ENCODE measurements at places on chromosomes 7 and 10.

- no peak for DNase-seq
These were observed 63.8 kb downstream of the IMMP2L start for GRCh38 chr7:111498391-111499007.

GRCh38 chr7:27367179-27367932 lies 124.8 kb downstream of the EVX1 start:
- DNase-seq, result no peak

DNA sequence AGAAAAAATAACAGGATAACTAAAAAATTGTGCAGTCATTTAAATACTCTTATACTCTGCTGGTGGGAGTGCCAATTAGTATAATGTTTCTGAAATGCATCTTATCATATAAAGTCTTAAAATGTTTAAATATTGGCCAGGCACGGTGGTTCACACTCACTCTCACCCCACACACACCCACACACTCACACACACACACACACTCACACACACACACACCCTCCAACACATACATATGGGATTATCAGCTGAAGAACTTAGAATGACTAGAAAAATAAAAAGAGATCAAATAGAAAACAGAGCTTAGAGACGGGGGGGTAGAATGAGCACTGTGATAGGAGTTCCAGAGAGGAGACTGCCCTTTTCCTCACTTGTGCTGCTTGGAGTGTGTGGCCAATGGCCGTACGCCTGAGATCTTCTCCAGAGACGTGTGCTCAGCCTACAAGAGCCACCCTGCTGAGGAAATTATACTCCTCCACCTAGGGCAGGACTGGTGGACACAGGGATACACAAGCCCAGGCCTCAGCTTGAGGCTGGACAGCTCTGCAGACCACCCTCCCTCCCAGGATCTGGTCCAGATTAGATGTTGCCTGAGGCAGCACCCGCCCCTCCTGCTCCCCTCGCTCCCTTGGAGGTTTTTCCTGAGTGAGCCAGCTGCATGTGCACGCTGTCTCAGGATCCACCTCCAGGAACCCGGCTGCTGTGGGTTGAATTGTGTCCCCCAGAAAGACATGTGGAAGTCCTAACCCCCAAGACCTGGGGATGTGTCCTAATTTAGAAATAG lies 26.5 kb upstream of the PRKAG2 start:
- DNase-seq, result no peak

DNA sequence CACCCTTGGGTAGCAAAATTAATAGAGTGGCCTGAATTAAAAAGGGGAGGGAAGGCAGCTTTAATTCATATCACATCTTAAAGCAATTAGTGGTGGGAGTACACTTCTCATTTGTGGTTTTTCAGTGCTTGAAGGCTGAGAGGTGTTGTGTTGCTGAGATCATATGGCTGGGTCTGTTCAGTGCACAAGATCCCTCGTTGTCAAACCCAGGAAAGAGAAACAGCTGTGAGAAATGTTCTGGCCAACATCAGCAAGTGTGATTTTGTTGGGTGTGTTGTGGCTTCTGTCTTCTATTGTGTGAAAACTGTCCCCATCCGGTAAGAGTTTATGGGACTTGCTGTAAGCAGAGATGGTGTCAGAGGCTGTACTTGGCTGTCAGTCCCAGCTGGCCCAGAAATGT lies 197.9 kb upstream of the BMPER start:
- no peak for DNase-seq

DNA sequence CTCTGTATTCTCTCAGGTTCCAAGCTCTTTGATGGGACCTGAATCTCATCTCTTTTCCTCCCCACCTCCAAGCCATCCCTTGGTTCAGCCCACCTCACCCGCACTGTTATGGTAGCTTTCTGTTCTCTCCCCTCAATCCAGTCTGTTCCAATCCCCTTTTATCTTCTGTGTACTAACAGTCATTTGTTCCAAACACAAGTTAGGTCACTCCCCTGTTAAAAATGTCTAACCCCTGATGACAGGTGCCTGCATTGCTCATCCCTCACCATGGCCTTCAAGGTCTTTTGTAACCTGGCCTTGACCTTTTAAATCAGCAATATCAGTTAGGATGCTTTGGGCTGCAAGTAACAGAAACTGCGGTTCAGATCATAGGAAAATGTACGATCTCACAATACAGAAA lies 74.8 kb downstream of the CYP26A1 start:
- no peak for DNase-seq

DNA sequence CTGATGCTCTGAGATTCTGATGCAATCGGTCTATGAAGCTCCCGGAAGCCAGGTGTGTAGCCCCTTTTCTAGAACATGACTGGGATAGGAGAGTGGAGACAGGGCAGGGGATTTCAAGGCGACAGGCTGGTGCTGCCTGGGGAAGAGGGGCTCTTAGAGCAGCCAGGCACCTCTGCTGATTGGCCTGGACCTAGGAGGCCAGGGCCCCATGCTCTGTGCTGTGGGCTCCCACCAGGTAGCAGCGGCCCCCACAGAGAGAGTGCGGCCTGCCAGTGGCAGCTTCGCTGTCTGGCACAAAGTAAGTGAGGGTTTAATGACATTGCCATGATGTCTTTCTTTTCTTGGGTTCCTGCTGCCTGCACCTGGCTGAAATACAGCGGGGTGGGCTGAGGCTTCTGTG lies 99.4 kb upstream of the PODXL start:
- DNase-seq, result no peak

DNA sequence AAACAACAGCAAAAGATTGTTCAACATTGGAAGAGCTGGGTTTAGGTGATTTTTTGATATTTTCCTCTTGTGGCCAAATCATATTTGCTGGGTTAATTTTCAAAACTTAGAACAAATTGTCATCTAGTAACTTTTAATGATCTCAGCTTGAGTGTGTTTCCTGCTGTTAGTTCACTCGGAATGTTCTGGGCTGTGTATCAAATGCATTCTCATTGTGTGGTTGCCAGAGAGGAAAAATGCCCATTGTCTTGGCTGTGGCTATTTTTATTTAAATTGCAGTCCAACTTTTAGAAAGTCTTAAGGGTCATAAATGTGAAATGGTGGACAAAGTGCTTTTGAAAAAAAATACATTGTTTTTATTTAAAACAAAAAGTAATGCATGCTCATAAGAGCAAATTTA lies 542.0 kb downstream of the TNS3 start:
- DNase-seq, result no peak

GRCh38 chr10:14653271-14654161 lies 121.2 kb downstream of the FAM107B start:
- DNase-seq, result peak; percentile 53

DNA sequence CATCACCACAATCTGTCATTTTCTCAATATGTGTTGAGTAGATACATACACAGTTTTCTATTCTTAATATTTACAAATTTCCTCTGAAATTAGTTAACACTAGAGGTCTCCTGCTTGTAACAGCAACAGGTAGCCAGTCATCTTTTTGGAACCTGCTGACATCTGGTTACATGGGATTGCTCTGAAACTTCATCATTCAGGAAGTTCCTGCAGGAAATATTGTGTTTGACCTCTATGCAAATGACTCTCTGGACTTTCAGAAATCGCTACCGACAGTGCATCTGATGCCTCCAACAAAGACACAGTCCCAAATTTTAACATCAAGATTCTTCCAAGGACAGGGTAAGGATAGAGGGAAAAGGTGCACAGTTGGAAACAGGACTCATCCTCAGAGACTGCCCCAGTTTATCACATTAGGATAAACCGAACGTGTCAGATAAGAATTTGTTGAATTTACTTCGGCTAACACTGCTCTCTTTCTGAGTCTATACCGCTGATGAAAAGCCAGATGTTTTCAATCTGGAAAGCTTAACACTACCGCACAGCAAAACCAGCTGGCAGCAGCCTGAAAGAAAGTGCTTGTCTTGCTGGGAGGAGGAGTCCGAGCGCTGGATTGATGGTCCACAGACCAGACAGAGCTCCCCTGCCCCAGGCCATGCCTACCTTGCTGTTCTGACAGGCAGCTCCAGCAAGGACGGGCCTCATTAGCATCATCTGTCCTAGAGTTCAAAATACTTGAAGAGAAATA lies 633.4 kb downstream of the PARD3 start:
- no peak for DNase-seq

GRCh38 chr10:114632869-114633715 lies 25.0 kb downstream of the ABLIM1 start:
- DNase-seq, result peak; percentile 29

GRCh38 chr10:115278294-115278693 lies 185.1 kb downstream of the ATRNL1 start:
- DNase-seq, result no peak

- no peak for DNase-seq
These were observed 177.7 kb downstream of the KCNMA1 start for GRCh38 chr10:77459905-77460304.

- no peak for DNase-seq
These were observed 182.1 kb downstream of the FAM107B start for GRCh38 chr10:14592566-14592965.

- no peak for DNase-seq
These were observed 2.9 kb upstream of the EFCAB10 start for GRCh38 chr7:105584165-105584564.

- DNase-seq, result no peak
These were observed 30.0 kb upstream of the MSRB2 start for GRCh38 chr10:23065181-23065948.

DNA sequence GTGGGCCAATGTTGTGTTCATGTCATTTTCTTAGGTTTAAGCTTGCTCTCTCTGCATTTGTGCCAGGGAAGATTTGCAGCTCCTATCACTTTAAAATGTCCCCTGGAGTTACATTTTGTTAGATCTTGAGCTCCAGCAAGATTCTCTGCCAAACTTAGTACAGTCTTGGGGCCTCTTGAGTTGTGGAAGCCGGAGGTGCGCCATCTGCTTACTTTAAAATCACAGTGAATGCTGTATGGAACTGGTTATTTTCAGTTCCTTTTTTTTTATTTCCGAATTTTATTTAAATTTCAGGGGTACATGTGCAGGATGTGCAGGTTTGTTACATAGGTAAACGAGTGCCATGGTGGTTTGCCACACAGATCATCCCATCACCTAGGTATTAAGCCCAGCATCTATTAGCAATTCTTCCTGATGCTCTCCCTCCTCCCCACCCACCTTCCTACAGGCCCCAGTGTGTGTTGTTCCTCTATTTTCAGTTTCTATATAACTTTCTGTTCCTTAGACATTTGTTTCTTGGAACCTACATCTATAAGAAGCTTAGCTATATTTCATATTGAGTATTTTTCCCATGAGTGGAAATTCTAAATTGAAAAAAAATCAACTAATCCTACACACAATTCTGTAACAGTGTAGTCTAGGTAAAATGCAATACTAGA lies 114.4 kb upstream of the CREB5 start:
- no peak for DNase-seq

GRCh38 chr10:87771871-87772500 lies 46.0 kb downstream of the ATAD1 start:
- DNase-seq, result peak; percentile 20

GRCh38 chr7:43569424-43569823 lies 13.5 kb upstream of the STK17A start:
- DNase-seq, result no peak

DNA sequence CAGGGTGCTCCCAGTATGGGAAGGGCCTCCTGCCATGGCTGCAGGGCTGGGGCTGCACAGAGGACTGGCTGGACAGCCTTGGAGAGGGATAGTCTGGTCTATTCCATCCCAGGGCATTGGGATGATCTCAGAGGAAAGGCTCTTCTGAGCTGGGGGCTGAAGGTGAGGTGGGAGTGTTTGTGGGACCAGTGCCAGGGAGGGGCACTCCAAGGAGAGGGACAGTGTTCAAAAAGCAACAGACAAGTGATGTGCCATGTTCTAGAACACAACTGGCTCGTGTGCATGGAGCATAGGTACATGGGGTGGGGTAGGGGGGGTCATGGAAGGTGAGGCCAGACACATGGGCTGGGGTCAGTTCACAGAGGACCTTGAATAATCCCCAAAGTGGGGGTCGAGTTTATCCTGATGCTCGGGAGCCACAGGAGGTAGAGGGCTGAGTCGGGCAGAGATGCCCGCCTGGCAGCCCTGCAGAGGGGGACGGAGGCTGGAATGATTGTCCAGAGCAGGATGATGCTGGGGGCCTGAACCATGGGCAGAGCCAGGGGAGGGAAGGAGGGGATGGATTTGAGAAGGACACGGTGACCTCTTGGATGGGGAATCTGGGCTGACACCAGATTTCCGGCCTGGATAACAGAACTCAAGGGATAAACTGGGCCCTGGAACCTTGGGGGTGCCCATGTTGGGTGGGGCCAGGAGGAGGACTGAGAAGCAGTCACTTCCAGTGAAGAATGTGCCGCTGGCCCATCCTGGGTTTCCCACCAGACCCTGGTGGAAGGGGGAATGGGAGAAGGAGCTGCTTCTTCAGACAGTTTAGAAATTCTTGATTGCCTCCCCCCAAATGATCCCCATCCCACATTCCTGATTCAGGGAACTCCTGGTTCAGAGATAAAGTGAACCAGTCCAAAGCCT lies 50.4 kb downstream of the NEURL1 start:
- peak; percentile 8 for DNase-seq

DNA sequence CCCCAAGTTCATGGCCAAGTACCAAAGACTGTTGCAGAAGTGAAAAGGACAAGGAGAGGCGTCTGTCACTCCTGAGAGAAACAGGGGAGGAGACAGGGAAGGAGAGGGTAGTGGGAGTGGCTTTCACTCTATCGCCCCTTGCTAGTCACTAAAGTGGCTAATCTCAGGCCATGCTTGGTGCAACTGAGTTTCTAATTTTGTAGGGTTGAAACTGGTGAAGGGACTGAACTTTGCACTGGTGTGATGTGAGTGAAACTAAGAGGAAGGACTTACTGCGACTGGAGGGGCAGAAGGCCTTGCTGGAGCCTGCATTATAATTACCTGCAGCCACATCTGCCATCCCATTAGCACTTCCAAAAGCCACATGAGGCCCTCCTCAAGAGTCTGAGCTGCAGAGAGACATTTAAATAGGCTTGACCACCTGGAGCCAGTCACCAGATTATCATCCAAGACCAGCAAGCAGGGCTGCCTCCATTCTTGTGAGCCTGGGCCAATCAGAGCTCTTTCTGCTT lies 107.2 kb upstream of the EEPD1 start:
- DNase-seq, result no peak

- DNase-seq, result no peak
These were observed 536.3 kb downstream of the KCNMA1 start for GRCh38 chr10:77101341-77101740.

DNA sequence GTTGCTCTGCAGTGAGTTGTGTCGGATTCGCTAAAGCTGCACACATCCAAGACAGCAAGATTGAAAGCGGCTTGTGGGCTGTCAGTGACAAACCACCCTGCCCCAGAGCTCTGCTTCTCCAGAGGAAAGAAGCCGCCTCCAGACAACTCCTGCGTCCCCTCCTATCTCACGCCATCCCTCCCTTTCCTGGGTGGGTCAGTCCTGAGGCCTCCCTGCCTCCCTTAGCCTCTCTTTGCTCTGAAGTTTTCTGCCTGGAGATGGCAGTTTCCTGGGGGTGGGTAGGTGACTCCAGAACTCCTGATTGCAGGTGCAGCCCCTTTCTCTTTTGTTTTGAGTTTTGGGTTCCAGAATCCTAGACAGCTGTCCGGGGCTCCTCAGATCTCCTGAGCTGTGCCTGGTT lies 78.7 kb downstream of the EMX2 start:
- DNase-seq, result no peak

- DNase-seq, result no peak
These were observed 40.3 kb upstream of the PSMG3 start for GRCh38 chr7:1610013-1610677.

- peak; percentile 60 for DNase-seq
These were observed 20.6 kb downstream of the NPY start for GRCh38 chr7:24304494-24305095.
